HS-27A (cell line): ENCODE measurements at places on chromosomes 5 and 9.
A peak's percentile ranks its signal among the peaks of the same experiment; 100 is the strongest.

DNA sequence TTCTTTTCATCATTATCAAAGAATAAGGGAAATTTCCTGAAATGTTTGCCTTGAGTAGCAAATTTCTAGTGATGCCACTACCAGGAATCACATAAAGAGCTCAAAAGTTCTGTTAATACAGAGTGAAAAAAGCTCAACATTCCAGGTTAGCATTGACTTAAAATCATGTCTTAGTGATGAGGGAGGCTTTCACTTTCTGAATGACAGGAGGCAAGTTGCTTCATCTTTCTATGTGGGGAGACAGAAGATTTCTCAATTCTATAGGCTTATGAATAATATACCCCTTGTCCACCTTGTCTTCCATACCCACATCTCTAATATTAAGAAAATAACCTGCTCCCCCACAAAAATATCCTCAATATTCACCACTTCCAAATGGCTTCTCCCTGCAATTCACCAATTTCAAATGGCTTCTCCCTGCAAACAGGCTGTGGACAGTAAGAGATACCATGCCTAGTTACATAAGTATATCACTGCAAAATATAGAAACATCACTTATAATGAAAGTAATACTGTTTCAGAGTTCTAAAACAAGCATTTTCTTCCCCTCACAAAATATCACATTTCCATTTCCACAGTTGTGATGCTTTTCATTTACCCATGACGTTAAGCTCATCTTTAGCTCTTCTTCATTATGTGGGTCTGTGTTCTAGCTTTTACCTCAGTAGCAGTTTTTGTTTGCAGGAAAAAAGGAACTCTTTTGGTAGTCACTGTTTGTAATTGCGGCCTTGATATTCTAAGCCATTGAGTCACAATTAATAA lies 2.2 kb upstream of the JAK2 start:
- no peak for DNase-seq

DNA sequence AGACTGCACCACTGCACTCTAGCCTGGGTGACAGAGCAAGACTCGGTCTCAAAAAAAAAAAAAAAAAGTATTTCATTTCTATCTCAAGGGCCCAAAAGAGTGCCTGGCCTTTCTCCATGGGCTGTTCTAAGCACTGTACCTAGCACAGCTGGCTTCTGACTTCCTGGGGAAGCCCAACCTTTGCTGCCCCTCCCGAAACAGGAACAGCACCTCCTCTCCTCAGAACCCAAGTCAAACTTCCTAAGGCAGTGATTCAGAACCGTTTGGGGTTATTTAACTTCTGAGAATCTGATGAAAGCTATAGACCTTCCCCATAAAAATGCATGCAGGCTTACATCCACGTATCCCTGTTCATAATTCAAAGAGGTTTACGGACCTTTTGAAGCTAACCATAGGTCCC lies 57.8 kb downstream of the NRG2 start:
- DNase-seq = no peak

- DNase-seq = no peak
Measured at GRCh38 chr9:137034709-137035506, 3.0 kb upstream of the FUT7 start.

GRCh38 chr5:10441992-10442435 lies 335 bp downstream of the ROPN1L start:
- no peak for DNase-seq

DNA sequence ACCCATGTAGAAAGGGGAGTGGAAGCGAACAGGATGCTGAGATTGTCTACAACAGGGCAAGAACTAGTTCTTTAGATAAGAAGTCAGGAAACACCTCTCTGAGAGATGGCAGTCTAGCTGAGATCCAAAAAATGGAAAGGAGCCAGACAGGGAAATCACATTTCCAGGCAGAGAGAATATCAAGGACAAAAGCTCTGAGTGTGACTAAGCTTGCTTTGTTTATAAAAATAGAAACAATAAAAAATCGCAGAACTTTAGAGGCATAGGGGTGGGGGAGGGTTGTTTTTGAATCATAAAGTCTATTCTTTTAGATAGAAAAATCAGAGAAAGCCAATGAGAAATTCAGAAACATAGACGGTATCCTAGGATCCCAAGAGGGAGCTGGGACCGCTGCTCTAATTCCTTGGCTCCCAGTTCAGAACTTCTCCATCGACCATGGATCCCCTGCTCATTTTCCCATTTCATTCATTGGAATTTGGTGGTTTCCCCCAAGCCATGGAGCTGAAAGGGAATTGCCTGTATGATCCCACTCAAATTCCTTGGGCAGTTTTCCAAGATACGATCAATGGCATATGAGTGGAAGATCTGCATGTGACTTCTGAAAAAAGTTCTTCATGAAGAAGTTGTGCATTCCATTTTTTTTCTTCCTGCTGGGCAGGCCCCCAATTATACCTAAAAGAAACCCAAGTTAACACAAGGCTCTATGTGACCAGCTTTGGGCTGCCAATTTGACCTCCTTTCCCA lies 182.0 kb downstream of the GRIA1 start:
- no peak for DNase-seq

DNA sequence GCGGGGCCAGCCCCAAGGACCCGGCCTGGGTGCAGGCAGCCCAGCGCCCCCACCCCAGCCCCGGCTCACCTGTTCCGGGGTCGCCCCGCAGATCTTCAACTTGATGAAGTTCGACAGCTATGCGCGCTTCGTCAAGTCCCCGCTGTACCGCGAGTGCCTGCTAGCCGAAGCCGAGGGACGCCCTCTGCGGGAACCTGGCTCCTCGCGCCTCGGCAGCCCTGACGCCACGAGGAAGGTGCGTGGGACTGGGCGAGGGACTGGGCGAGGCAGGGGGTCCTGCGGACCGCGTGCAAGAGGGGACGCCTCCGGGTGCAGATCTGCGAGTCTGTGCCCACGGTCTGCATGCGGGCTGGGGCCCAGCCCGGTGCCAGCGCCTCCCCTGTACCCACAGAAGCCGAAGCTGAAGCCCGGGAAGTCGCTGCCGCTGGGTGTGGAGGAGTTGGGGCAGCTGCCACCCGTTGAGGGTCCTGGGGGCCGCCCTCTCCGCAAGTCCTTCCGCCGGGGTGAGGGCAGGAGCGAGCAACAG lies 9.7 kb downstream of the RGS14 start:
- no peak for DNase-seq

DNA sequence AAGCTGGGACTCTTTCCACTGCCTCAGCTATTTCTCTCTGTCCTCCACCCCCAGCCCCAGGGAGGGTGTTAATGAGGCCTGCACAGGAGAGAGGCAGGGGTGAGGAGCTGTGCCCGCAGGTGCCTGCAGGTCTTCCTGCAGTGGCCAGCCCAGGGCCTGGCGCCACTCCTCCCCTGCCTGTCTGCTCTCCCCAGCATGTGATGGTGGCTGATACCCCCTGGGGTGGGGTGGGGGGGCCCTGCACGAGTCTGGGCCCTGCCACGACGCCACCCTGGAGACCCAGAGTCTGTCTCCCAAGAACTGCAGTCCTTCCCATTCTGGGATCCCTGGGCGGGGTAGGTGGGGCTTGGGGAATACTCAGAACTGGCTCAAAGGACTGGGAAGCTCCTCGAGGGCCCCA lies 166.4 kb upstream of the SMIM23 start:
- no peak for DNase-seq

DNA sequence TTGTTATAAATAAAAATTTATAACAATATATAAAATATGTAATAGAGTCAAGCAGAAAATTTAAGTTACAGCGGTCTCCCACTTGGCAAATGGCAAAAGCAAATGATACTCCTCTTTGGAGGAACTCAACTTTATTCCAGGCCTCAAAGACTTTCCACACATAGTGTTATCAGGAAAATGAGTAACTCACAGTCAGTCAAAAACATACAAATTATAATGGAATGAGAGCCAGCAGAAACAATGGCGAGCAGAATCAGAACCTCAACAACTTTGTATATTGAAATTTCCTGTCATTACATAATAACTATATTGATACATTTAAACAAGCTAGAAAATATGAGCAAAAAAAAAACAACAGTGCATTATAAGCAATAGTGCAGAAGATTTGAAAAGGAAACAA lies 45.2 kb downstream of the ABLIM3 start:
- DNase-seq = no peak

DNA sequence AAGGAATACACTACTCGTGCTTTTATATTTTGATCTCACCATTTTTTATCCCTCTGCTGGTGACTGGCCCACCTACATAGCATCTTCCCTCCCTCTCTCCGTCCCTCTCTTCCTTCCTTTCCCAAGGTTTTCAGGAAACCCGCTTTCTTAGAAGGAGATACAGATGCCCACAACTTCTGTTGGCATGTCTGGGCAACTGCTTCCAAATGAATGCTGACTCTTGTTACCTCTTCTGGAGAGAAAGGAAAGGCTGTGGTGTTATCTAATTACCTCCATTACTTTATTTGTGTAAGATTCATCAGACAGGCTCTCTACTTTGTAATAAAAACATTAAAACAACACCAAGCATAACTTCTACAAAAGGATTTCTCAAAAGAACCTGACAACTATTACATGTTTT lies 20.2 kb downstream of the FANCC start:
- no peak for DNase-seq

- no peak for DNase-seq
Measured at GRCh38 chr9:94606646-94607422, 13.2 kb upstream of the FBP2 start.

GRCh38 chr5:107302441-107302840 lies 368.3 kb downstream of the EFNA5 start:
- DNase-seq = no peak

DNA sequence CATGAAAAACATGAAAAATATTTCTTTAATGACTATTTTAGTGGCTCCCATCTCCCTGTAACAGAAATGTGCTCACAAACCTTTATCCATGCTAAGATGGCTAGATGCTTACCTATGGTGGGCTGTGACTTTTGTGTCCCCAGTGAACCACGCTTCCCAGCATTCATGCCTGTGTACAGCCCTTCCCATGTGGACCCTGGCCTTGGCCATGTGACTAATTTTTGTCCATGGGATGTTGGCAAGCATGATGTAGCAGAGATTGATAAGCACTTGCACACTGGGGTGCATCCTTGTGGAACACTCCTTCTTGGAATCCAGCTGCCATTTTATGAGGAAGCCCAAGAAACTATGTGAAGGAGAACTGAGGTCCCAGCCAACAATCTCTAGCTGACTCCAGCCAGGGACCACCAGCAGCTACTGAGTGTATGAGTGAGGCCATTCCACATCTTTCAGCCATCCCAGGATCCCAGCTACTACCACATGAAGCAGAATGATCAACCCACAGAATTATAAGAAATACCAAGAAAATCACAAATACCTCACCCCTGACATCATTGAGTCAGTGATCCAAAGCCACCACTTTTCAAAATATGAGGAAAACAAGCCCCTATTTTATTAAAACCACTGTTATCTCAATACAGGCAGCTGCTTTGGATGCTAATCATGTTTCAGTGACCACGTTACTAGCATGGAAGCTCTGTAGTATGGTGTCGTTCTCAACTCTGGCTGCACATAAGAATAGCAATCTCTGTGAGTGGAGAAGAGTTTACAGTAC lies 16.1 kb upstream of the RAI14 start:
- DNase-seq = peak; percentile 69

GRCh38 chr5:108375768-108376167 lies 6.1 kb downstream of the FBXL17 start:
- no peak for DNase-seq

DNA sequence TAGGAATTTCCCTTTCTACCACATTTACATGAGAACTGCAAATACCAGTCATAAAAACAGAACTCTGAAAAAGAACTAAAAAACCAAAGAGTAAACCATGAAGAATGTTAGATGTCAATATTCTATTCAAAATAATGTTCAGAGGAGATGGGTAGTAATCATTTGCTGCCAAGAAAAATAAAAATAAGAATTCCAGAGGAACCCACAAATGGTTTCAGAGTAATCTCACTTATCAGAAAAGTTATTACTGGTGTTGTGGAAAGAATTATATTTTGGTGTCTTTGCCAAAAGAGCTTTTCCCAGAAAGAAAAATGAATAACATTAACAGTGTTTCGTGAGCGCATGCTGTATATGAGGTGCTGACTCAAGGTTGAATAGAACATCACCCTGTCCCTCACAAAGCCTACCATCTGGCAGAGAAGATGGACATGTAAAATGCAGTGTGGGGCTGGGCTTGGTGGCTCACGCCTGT lies 35.6 kb downstream of the GPR21 start:
- DNase-seq = peak; percentile 72

DNA sequence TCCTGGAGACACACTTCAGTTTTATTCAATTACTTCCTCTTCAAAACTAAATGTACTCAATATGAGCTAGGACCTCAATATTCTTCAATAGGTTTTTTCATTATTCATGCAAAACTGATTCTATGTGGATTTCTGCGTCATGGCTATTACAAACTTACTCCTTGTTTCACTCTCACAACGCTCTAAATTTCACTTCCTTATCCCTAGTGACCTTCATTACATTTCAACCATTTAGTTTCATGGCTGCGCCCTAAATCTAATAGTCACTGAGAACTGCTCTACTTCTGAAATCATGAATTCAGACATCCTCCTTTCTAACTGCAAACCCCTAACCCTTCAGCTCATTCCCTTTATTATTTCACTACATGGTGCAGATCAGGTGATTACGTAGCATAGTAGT lies 93.9 kb downstream of the SLC25A46 start:
- DNase-seq = no peak
